CD4-positive, alpha-beta T cell treated with Interleukin-15 for 4 hours (primary cell): ENCODE measurements at places on chromosomes 1 and 21.

- no peak for DNase-seq
Observed at GRCh38 chr1:227261501-227261900, 56.8 kb downstream of the CDC42BPA start.

- DNase-seq = no peak
Observed at GRCh38 chr21:46243960-46244361, 15.4 kb upstream of the LSS start.

DNA sequence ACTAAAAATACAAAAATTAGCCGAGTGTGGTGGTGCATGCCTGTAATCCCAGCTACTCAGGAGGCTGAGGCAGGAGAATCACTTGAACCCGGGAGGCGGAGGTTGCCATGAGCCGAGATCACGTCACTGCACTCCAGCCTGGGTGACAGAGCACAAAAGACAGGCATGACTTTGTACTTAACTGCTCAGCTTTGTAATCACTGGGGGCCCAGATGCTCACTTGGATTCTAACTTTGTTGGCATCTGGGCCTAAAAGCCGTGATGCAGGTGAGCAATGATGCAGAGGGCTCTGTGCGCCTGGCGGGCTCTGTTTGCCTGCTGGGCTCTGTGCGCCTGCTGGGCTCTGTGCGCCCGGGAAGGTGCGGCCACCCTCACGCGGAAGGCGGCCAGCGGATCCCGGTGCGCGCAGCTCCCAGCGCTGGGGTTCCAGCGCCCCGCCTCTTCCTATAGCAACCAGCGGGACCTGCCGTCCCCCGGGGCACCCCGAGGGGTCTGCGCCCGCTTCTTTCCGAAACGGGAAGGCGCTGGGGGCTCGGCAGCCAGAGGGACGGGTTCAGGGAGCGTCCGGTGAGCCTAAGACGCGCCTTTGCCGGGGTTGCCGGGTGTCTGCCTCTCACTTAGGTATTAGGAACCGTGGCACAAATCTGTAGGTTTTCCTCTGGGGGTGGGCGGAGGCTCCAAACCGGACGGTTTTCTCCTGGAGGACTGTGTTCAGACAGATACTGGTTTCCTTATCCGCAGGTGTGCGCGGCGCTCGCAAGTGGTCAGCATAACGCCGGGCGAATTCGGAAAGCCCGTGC lies 31.7 kb downstream of the PRMT2 start:
- DNase-seq = no peak

GRCh38 chr1:167767761-167768160 lies 46.0 kb downstream of the MPZL1 start:
- DNase-seq = no peak

DNA sequence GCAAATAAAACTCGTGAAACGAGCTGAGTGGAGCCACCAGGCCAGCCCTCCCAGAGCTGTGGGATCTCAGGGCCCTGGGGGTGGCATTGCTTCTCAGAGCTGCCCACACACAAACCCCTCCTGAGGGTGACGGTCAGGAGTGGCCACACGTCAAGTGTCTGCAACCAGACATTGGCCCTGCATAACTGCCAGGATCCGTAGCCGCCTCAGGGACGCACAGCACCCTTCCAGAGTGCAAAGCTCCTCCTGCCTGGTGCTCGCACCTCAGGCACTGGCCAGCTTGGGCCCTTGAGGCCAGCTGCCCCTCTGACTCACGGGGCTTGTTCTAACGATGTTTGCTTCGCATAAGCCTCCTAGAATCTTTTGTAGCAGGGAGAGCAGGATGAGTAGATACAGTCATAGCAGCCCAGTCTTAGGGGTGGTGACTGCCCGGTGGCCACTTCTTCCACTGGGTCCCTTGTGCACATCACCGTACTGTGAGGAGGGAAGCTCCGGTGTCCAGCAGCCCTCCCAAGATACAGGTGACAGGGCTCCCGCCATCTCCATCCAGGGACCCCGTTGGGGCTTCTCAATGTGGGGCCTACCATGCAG lies 5.0 kb downstream of the WNT3A start:
- no peak for DNase-seq

DNA sequence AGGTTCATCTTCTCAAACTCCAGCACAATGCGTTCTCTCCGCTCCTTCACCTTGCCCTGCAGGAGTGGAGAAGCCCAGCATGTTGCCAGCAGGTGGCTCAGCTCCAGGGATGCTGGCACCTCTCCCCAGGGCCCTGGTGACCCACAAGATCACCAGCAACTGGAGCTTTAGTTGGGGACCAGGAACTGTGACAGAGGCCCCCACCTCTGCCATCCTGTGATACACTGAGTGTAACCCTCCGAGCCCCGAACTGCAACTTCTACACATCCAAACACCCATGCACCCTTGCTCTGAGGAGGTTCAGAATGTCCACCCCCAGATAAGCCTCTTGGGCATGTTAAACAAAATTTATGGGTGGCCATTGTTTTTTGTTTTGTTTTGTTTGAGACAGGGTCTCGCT lies 4.5 kb upstream of the TRIM11 start:
- DNase-seq = no peak

GRCh38 chr1:219503604-219504003 lies 109.3 kb downstream of the ZC3H11B start:
- DNase-seq = no peak

DNA sequence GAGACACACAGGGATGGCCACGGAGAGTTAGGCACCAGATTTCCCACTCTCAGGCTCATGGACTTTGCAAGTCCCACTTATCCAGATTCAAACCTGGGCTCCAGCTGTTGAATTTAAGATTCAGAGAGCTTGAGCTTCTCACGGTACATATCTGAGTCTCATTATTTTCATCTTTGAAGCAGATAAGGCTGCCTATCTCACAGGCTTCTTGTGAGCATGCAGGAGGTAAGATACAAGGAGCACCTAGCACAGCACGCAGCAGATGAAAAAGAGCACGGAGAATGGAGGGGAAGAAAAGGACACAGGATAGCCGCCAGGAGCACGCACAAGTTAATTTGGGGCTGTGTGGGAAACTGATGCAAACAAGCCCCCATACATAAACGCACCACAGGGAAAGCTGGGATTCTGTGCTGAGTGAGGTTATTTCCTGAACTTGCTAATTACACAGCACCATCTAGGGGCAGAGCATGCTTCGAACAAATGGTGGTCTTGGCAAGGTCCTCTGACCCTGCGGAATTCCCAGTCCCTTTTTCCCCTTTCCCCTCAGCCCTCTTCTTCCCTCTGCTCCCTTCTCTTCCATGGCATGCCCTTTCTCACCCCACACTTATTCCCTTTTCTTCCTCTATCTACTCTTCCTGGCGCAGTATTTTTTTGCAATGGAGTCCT lies 134.7 kb upstream of the VANGL1 start:
- no peak for DNase-seq

DNA sequence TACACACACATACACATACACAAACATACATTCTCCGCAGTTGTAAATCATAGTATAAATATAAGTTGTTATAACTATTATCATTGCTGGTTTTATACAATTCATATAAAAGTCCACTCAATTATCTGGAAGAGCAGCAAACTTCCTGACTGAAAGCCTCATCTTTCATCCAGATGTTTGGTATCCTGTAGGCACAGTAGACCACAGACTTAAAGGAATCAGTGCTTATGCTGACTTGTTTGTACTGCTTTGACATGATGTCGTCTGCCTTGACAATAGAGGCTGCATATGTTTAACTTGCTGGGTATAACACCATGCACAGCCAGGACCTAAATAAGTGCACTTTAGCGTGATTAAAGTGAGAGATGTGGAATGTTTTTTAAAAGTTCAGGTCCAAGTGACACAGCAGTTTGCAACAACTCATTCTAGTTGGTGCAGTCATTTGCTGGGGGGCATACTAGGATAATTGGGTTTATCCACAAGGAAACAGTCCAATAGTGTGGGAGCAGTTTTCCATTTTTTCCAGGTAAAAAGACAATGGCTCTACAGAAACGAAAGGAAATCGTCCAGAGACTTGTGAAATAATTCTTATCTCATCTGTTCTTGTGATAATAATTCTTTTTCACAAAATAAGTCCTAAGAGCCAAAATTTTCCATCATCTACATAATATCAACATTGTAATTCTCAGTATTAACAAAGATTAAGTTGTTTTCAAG lies 110.3 kb upstream of the TSPAN2 start:
- no peak for DNase-seq

DNA sequence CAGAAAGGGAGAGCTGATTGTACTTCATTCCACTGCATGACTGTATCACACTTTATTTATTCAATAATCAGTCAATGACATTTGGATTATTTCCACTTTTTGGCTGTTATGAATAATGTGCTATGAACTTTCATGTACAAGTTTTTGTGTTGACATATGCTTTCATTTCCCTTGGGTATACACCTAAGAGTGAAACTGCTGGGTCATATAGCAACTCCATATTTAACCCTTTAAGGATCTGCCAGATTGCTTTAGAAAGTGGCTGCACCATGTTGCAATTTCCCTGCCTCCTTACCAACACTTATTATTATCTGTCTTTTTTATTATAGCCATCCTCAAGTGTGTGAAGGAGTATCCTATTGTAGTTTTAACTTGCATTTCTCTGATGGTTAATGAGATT lies 108.8 kb upstream of the KCNK1 start:
- DNase-seq = no peak

- DNase-seq = no peak
Observed at GRCh38 chr1:81662913-81663526, 137.7 kb upstream of the ADGRL2 start.
